GM23338 (cell line): ENCODE measurements at places on chromosomes 2 and 18.

DNA sequence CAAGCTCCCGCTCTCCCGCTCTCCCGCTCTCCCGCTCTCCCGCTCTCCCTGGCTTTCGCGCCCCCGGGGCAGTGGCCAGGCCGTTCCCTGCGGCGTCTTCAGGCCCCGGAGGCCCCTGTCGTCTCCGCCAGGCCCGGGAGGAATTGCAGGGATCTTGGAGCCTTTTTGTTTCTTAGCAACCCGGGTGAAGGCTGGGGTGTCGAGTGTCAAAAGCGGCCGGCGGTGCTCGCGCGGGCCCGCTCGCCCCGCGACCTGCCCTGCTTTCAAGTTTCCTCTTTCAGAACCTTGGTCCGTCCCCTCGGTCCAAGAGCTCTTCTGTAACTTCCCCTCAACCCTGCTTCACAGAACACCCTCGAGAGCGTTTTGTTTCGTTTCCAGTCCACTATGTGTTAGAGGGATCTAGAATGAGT lies 1.4 kb downstream of the RNF138 start:
- peak; percentile 76 for DNase-seq

DNA sequence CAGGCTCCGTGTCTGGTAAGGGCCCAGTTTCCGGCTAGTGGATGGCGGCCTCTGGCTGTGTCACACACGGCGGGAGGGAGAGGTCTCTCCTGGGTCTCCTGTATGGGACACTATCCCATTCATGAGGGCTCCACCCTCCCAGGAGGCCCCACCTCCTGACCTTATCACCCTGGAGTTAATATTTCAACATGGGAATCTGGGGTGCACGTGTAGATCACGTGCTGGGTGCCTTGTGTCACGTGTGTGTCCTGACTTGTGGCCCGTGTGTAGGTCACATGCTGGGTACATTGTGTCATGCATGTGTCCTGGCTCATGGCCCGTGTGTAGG lies 9.9 kb downstream of the NEU4 start:
- DNase-seq = no peak

- no peak for DNase-seq
Measured at GRCh38 chr2:88252111-88252510, 82.0 kb downstream of the THNSL2 start.

DNA sequence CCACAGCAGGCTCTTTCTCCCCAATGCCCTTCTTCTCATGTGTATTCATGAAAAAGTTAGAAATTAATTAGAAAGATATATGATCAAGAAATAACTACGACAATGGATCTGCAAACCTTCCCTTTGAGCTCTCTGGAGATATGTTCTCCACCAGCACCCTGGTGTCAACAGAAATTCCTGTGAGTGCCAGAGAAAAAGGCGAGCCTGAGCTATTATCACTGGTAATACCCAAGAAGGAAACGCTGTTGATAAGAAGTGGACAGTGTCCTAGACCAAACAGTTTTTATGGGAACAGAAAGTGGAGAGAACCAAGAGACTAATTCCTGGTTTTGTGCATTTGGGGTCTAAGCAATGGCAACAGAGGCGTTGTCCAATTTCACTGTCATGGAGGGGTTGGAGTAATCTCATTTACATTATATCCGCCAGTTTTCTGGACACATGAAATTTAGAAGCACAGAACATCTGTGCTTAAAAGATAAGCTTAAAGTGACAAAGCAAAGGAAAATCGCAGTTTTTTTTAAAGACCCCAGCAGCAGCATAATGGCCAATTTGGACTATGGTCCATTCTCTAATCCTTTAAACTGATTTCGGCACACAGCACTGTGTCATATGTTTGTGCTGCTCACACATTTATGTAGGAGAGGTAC lies 47.2 kb upstream of the CDC42EP3 start:
- DNase-seq = no peak

- no peak for DNase-seq
Measured at GRCh38 chr2:63192169-63192888, 141.7 kb downstream of the OTX1 start.
